ENCODE measurements at places on chromosomes 13 and 19.

GRCh38 chr13:39225860-39226259 lies 187.6 kb downstream of the NHLRC3 start:
- DNase-seq, result no peak

DNA sequence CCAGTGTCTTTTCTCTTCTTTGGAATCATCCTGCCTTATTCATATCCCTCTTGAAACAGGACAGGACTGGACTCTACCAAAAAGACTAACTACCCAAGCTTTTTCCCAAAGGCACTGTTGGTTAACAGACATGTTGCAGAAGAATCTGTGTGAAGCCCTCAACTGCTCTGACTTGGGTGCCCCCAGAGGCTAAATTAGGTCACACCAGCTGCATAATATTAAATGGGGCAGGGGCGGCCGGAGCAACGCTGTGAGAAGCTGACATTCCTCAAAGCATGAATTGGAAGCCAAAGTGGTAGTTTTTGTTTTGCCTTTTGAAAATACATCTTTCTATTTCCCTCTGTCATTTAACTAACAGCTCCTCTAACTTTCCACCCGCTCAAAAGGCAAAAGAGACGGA lies 185.9 kb downstream of the LHFPL6 start:
- peak; percentile 65 for DNase-seq

DNA sequence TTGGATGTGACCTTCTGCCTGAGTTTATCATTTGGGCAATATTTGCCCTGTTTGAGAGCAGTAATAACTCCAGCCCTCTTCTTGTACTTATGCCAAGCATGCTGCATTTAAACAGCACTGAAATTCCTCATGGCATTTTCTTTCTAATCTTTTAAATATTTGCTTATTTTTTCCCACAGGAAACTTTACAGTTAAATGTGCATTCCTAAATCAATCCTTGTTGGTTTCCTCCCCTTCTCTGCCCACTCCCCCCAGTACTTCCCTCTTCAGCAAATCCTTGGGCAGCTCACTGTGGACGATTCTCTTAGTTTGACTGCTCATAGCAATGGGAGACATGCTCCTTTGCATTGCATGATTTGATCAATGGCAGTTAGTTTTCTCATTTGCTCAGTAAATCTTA lies 68.7 kb downstream of the RAP2A start:
- no peak for DNase-seq

DNA sequence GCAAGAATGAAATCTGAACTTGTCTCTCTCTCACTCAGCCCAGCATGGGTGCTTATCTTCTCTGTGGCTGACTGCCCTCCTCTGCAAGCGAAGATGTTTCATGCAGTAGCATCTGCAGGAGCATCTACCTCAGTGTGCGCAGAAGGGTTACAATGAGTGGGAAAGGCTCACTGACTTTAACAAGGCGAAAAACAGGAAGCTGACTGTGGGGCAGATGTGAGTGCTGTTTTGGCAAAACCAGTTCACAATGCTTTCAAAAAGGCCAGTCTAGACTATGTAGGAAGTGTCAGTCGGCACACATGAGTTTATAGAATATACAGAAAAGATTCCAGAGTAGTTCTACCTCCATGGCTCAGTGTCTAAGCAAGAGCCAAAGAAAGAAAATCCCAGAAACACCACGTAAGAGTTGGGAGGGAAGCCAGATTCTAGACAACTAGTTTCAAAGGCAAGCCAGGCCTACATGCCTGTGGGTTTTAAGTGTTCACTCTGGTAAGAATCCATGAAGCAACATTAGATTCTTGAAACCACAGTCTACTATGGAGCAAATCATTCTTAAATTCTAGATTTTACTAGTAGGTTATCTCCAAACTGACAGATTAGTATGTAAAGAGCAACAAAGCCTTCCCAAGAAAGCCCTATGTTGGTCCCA lies 124.5 kb downstream of the ABCC4 start:
- DNase-seq, result no peak

DNA sequence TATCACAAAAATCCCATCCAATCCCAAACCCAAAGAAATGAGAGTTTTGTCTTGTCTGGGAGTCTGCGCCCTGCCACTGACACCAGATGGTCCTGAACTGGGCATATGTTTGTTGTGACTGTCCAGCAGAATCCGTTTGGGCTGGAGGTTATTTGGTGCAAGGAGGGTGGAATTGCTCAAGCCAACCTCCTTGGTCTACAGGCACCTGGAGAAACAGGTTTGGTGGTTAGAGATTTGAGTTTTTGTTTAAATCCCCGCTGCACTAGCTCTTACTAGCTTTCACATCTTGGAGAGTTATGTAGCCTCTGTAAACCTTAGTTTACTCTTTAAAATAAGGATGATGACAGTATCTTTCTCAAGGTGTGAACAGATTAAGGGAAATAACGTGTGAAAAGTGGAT lies 101.7 kb downstream of the SLC7A1 start:
- DNase-seq, result no peak
